Inflammatory macrophage treated with lipopolysaccharide for 4 hours (primary cell): ENCODE measurements at places on chromosomes 3 and 15.

- DNase-seq = no peak
Observed at GRCh38 chr3:151787626-151788025, 26.3 kb upstream of the AADAC start.

DNA sequence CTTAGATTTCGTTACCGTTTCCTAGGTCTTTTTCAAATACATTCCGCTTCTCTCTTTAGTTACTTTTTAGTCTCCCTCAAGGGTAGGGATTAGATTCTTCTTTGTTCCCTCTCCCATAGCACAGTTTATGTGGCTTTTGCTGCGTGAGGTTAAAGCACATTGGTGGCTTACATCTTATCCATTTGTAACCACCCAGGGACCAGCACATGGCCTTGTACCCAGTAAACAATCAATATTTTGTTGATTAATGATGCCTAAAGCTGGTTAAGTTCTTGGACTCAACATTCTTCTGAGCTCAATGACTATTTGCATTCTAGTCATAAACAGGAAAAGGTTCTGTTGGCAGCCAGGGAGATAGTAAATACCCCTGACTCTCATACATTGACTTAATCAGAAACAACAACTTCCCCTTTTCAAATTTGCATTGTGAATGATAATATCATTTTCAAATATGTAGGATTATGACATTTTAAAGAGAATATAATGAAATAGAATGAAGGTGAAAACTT is 60.2 kb downstream of the CACNA1D start:
- DNase-seq = no peak

- peak; percentile 47 for DNase-seq
Observed at GRCh38 chr15:76903251-76903681, 1.9 kb downstream of the SCAPER start.

DNA sequence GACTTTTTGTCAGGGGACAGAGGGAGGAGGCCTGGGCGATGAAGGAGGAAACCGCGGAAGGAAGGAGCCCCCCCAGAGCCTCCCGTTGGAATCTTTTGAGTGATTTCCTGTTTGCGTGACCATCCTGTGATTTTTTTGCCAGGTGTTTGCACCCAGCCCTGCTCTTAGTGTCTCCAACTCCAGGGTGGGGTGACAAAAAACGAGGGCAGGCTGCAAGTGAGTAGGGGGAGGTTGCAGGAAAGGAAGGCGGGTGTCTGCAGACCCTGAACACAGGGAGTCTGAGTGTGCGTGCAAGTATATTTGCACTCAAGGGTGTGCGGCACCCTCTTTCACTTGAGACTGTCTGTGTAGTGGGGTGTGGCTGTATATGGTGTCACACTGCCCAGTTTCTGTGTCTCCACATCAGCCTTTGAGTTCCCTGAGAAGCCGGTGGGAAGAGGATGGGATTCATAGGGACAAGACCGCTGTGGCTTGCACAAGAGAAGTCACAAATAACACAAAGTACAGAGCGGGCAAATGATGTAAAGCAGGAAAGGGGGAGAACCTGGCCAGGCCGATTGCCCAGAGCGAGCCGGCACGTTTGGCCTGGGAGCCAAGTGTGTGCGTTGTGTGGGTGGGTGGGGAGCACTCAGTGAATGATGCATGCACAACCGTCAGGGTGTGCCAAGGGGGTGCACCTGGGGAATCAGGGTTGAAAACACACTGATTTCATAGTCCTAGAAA is 6.6 kb downstream of the ISLR2 start:
- DNase-seq = no peak

- DNase-seq = no peak
Observed at GRCh38 chr15:39784638-39785037, 2.0 kb upstream of the FSIP1 start.

DNA sequence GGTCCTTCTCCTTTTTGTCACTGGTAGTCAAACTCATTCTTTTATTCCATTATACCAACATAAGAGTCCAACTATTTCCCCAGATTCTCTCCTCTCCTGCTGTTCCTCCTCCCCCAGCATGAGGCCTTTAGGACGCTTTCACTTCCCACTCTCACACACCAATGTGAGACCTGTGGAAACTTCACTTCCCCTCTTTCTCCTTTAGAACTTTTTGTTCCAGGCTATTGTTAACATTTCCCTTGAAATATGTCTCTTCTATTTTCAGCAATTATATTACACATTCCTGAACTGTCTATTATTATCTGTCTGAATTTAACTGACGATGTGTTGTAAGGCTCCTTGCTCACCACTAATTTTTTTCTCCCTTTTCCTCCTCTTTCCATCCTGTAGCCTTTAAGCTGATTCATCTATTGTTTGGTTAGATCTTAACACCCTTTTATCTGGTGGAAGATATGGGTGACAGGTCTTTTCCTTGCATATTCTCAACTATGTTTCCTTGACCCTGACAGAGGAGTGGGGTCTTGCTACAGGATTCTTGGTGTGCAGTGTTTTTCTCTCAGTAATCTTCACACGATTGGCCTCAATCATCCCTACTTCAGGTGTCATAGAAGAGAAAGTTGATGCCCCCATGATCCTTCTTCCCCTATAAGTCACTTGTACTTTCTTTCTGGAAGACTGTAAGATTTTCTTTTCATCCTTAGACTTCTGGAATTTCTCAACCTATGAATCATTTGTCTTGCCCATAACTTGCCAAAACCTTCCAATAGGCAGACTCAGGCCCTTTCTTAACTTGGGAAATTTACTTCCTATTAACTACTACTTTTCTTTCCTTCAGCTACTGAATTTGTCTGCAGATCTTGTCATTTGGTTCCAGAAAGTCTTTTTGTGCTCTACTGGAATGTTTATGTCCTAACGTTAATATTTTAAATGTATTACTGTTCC is 5.9 kb downstream of the CYP19A1 start:
- DNase-seq = peak; percentile 82

DNA sequence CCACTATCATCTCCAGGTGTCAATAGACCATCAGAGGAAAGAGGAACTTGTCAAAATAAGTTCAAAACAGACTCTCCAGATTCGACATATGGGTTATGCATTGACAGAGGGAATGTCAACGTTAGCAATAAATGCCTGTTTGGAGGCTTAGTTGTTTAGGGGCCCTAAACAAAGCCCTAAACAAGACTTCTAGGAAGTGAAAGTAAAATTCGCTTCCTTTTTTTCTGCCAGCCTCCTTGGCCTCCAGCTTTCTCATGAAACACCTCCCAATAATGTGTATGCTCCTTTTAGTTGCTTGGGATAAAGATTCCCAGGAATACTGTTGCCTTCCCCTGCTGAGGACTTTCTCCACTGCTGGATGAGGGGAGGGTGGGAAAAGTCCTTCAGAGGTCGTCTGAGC is 70.9 kb upstream of the ARNT2 start:
- peak; percentile 41 for DNase-seq

- DNase-seq = no peak
Observed at GRCh38 chr3:67564008-67564407, 90.4 kb downstream of the SUCLG2 start.

DNA sequence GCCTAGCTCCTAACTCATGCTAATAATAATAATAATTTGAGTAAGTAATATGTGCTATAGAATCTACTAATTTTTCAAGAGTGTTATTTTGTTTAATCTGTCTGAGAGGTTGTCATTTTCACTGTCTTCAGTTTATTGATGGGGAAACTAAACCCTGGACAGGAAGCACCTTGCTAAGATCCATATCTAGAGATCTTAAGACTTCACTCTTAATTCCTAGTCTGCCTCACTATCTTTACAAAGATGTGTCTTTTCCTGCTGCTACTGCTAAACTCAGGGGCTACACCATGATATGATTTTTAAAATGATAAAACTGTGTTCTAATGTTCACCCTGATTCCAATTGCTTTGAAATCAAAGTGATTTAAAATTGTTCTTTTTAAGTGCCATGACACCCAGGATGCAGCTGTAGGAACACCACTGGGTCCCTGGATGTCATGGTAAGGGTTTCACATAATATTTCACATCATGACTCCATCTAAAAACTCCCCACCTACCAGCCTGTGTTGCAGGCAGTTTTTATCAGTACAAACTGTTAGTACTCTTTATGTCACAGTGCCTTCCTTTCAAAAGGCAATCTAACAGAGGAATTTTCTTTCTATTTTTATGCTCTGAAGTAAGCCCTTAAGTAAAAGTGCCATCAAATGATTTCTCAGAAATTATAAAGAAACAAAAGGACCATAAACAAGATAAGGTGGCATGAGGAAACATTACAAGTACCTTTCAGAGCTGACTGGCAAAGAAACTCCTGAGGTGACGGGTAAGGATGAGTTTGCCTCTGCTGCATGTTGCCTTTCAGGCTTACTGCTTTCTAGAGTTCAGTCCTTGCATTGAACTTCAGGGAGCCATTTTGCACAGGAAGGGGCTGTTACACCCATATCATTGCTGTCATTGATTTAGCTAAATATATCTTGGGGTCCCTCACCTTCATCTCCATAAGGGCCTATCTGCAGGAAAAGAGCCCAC is 160.1 kb upstream of the SATB1 start:
- DNase-seq = no peak

DNA sequence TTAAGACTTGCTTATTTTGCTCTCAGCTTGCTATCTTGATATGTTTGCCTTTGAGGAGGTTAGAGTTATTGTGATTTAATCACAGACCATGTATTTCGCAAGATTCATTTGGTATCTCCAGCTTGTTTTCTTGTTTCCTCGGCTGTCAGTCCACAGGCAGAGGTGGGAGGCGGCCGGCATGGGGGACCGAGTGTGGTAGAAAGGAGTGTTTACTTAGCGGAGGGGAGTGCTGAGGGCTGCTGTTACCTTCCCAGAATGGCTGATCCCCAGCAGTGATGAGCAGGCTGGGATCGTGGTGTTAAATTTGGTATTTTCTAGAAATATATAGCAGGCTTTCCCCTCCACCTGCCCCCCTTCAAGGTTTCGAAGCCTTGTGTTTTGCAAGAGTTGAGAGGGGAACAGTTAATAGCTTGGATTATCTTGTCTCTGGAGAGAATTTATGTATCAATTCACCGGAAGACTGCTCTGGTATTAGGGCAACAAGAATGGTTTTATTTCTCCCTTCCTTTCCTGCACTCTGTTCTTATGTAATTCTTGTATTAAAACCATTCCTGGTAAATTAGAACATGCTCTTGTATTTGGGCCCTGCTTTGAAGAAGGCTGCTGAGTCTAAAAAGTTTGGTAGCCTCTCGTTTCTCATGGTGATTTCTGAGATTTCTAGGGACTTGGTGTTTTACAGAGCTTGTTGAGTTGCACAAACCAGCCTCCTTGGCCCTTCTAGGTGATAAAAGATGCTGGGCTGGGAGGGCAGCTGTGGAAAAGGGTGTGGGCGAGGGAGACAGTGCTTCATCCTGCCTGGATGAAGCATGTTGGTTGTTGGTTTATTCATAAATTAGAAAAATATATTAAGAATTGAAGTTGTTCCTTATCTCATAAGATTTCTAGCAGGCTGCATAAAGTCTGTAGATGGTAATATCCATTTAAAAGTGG is 151.4 kb downstream of the IGF1R start:
- no peak for DNase-seq

GRCh38 chr15:85539491-85539890 is 159.1 kb downstream of the AKAP13 start:
- no peak for DNase-seq
